Stimulated activated CD4-positive, alpha-beta T cell treated with anti-CD3 and anti-CD28 coated beads, Interleukin-1b, Interleukin-23, amount 100 ng/mL, for 1 hour (primary cell): ENCODE measurements at places on chromosomes 12 and 14.

- DNase-seq: peak; percentile 4
These were observed 32.9 kb downstream of the ZFYVE21 start for GRCh38 chr14:103748534-103748857.

DNA sequence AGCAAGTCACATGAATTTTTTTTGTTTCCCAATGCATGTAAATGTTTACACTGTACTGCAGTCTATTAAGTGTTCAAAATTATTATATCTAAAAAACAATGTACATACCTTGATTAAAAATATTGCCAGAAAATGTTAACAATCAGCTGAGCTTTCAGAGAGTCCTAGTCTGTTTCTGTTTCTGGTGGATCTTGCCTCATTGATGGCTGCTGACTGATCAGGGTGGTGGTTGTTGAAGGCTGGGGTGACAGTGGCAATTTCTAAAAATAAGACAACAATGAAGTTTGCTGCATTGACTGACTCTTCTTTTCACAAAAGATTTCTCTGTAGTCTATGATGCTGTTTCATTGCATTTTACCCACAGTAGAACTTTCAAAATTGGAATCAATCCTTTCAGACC is 16.6 kb upstream of the KLRD1 start:
- DNase-seq: no peak

DNA sequence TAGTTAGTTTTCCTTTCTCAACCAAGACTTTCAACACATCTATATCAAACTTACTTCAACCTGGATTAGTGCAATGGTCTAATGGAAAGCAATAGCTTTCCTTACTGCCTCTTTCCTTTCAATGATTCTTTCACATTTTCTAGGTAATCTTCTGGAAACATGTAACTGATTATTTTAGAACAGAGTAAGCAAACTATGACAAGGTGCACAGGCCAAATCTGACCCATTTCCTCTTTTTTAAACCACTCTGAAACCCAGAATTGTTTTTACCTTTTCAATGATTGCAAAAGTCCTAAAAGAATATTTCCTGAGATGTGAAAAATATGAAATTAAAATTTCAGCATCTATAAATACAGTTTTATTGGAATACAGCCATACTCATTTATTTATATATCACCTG is 81.6 kb upstream of the TMTC2 start:
- no peak for DNase-seq

DNA sequence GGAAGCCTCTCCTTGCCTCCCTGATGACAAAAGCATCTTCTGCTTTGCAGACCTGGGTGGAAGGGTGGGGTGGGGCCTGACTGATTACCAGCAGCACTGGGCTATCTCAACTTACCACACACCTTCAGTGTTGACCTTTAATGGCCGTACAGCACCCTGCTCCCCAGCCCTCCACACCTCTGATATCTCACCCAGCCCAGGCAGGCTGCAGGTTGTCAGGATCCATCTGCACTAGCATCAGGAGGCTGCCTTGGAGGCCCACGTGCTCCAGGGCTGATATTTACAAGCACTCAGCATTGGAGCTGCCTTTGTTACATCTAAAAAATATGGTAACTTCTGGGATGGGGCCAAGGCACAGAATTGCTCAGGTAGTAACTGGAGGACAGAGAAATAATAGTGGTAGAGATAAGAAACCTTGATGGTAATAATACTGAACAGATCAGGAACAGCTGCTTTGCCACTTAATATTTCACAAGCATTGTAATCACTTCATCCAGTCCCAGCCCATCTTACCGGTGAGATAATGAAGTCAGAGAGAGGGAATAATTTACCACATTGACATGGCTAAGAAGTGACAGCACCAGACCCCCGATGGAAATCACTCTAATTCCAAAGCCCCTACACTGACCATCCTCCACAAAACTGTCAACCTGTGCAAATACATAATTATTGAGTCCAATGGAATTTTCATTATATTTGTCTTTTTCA is 125.2 kb upstream of the RFLNA start:
- no peak for DNase-seq

GRCh38 chr14:103523575-103523954 is 935 bp upstream of the CKB start:
- no peak for DNase-seq
